ENCODE measurements at places on chromosomes 5 and 9. TPM values are rescaled to one million over a fixed set of nuclear protein-coding genes. Genes with fewer than 3 reads are reported as not detected.

GLT6D1 gene
- total RNA-seq: not detected

ZCCHC7 gene
- total RNA-seq: 25.3 TPM

DNA sequence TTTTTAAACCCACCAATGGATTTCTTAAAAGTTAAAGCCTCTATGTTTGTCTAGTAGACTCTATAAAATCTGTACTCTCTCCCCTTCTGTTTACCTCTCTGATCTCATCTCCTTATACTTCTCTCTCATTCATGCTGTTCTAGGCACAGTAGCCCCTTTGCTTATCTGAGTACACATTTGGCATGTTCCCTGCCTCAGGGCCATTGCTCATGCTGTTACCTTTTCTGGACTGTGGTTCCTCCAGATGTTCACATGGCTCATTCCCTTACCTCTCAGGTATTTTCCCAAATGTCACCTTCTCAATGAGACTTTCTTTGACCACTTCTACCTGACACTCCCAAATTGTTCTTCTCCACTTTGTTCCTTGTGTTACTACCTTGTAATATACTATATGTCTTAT is 176.1 kb downstream of the CWC27 start:
- H3K36me3 ChIP-seq: no peaks in the 10 kb centered on the region
- no peak overlapping the region for H3K4me3 ChIP-seq
- H3K4me1 ChIP-seq: no peaks in the 10 kb centered on the region
- no peak for DNase-seq
- no peaks in the 10 kb centered on the region for H3K27me3 ChIP-seq
- H3K27ac ChIP-seq: no peak overlapping the region

DNA sequence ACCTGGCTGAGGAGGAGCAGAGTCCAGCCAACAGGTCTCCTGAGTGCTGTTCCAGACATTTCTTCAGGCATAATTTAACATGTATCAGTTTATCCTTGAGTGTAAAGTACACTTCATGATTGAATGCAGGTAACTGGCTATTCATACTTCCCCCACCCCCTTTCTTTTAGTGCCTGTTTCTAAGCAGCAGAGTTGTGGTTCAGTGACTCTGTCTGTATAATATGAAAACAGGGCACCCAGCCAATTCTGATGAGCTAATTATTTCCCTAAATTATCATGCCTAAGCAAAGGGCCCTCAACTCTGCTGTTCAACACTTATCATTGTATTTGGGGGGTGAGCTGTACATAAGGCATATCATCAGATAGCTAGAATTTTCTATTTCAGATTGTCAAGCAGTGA is 51.9 kb upstream of the ZSWIM6 start:
- no peak overlapping the region for H3K4me3 ChIP-seq
- peaks cover 24% of the 10 kb centered on the region for H3K4me1 ChIP-seq

DNA sequence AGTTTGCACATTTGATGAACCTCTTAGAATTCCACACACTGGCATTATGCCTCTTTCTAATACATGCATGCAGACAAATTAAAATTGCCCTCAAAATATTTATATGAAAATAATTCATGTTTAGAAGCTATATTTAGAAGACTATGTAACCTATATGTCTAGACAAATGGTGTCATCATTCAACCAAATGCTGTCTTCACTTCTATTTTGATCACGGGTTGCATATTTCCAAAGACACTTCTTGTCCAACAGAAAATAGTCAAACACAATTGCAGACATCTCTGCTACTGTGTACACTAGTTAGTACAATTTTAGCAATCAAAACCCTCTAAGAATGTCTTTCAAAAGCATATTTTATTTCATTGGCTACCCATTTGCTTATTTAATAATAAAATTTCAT is 114.0 kb downstream of the FBXO38 start:
- DNase-seq: no peak
- no peaks in the 10 kb centered on the region for H3K36me3 ChIP-seq
- no peaks in the 10 kb centered on the region for H3K4me1 ChIP-seq
- no peak overlapping the region for H3K27ac ChIP-seq

All from activated CD4-positive, alpha-beta T cell treated with anti-CD3 and anti-CD28 coated beads, Interleukin-2, amount 10 ng/mL, durations not matched to agents 24 days and 14 days (primary cell).